ENCODE measurements at places on chromosomes 3 and 15.

- DNase-seq, result no peak
These were observed 3.9 kb upstream of the SRGAP3 start for GRCh38 chr3:9253327-9253726.

- peak; percentile 48 for DNase-seq
These were observed 95.3 kb downstream of the SLC49A4 start for GRCh38 chr3:122890077-122890719.

DNA sequence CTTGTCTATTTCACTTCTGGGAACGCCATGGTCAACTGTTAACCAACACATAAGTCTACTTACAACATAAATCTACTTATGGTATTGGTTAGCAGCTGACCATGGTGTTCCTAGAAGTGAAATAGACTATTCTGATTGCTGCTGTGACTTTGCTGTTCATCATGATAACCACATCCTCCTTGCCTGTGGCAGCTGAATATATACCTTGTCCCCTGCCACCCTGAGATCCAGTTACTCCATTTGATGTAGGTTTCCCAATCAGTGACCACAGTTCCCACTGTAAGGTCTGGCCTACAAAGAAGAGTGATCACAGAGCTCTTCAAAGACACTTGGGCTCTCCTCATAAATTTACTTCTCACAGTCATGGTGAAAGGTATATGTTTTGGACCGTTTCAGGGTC lies 66.8 kb upstream of the ALDH1A3 start:
- no peak for DNase-seq

DNA sequence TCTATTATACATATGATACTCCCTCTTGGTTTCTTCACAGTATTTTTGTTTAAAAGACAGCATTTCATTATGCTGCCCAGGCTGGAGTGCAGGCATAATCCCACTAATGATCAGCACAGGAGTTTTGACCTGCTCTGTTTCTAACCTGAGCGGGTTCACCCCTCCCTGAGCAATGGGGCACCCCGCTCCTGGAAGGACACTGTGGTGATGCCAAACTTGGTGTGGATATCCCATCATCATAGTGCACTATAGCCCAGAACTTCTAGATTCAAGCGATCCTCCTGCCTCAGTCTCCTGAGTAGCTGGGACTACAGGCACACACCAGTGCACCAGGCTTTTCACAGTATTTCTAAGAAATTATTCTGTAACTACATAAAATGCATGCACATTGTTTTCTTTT lies 14.9 kb downstream of the COLQ start:
- no peak for DNase-seq

GRCh38 chr3:69088063-69088462 lies 3.3 kb downstream of the ARL6IP5 start:
- peak; percentile 67 for DNase-seq

DNA sequence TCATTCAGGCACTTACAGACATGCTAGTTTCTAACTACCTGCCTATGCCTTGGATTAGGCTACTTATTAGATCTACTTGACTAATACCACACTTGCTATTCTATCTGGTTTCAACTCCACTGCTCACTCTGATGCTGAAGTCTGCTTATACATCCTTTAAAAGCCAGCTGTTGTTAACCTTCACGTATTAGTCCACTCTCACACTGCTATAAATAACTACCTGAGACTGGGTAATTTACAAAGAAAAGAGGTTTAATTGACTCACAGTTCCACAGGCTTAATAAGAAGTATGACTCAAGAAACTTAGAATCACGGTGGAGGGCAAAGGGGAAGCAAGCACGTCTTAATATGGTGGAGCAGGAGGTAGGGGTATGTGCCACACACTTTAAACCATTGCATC lies 47.7 kb upstream of the ANKRD28 start:
- DNase-seq, result no peak
